Esophagus mucosa (tissue), 1 donor: ENCODE measurements at places on chromosomes 1 and 21.

- ATAC-seq, result no peak
These were observed 324.6 kb downstream of the SPATA17 start for GRCh38 chr1:217955723-217956122.

- ATAC-seq, result no peak
These were observed 12.0 kb downstream of the OTUD3 start for GRCh38 chr1:19894218-19894617.

DNA sequence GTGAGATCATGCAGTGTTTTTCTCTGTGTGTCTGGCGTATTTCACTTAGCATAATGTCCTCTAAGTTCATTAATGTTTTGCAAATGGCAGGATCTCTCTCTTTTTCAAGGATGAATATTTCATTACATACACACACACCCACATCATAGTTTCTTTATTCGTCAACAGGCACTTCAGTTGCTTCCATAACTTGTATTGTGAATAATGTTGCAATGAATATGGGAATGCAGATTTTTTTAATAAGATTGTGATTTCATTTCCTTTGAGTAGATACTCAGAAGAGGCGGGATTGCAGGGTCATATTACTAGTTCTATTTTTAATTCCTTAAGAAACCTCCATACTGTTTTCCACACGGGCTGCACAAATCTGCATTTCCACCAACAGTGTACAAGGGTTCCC, 134.0 kb downstream of the CLEC20A start:
- no peak for ATAC-seq

DNA sequence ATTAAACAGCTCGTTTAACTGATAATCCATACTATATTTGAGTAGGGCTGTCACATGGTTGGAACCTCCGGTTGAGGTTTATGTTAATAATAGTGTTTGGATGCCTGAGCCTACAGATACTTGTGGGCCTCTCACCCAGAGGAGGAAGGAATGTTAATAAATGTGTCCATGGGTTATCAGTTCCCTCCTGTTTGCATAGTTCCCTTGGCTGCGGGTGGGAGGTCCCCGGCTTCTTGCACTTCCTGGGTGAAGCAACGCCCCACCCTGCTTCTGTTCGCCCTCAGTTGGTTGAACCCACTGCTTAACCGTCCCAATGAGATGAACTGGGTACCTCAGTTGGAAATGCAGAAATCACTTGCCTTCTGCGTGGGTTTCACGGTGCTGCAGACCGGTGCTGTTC, 23.6 kb upstream of the GBP1 start:
- ATAC-seq, result no peak

DNA sequence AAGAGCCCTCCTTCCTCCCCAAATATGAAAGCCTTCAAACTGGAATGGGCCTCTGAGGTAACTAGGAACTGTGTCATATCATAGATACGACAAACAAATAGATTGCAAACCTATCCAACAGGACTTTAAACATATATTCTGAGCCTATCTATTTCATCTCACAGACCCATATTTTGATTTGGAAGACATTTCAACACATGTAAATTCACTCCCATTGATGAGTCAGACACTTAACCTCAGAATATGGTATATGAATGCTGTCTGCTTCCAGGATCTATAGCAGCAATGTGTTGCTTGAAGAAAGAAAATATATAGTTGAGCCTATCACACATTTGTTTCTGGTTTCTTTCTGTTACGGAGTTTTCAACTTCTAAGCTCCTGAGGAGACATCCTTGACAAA, 221.9 kb upstream of the SAMSN1 start:
- ATAC-seq, result no peak
